Activated naive CD4-positive, alpha-beta T cell (primary cell): ENCODE measurements at places on chromosomes 2 and 18.

- no peak for DNase-seq
Measured at GRCh38 chr18:60090170-60090569, 190.4 kb downstream of the PMAIP1 start.

DNA sequence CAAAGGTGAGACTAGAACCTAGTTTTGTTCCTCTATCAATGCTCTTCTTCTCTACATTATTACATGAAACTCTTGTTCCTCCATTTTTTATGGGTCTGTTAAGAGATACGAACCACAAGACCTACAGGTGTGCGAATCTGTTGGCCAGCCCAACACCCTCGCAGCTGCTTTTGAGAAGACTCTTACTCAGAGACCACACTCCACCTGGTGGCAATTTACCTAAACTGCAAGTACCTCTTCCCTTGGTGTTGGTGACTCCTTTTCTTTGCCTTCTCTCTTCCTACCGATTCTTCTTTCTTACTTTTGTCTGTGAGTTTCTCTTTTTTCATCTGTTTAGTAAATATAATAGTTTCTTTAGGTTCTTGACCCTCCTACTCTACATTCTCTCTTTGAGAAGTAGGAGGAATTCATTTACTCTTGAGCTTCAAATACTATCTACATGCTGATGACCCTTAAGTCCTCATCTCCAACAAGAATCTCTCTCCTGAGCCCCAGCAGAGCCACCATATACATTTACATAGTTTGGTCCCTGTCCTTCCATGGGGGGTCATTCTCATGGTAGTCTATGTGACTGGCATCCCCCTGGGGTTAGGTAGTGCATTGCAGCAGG is 81.8 kb upstream of the GAREM1 start:
- DNase-seq: peak; percentile 5

GRCh38 chr18:45423659-45424058 is 191.6 kb upstream of the SLC14A2 start:
- no peak for DNase-seq

GRCh38 chr2:9189901-9190300 is 16.7 kb upstream of the ASAP2 start:
- no peak for DNase-seq

- no peak for DNase-seq
Measured at GRCh38 chr2:187655001-187655400, 100.8 kb upstream of the TFPI start.
